ENCODE measurements at places on chromosomes 2 and 18.

DNA sequence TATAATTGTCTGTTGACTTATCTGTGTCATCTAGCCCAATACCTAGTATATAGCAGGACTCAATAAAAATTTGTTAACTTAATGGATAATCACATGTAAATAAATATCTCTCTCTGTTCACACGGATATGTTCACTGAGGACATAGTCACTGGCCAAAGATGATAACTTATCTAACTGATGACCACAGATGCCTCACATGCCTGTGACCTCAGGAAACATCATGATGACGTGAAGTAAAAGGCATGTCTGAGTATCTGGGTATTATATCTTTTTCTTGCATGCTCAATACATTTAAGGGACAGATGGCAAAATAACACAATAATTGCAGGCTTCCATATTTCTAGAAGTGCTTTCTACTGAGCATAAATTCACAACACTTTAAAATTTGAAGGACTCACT, 41.4 kb upstream of the PARD3B start:
- DNase-seq: no peak

- no peak for DNase-seq
These were observed 285.9 kb downstream of the SLC8A1 start for GRCh38 chr2:40166006-40166405.

- no peak for DNase-seq
These were observed 146.4 kb downstream of the SH3RF3 start for GRCh38 chr2:109275120-109276012.

DNA sequence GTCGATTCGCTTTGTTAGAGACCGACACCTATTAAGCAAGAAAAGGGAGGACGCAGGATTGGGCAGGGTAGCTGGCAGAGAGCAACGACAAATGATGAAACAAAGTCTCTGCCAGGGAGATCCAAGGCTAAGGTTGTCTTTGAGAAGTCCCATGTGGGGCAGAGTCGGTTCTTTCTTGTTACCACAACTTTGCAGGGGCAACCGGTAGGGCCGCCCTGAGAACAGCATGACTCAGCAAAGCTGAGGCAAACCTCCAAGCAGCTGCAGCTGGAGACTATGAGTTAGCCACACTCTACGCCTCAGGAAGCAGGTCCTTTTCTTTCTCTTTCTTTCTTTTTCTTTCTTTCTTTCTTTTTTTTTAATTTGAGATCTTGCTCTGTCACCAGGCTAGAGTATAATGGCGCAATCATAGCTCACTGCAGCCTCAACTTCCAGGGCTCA, 452.3 kb upstream of the ID2 start:
- DNase-seq: peak; percentile 81

GRCh38 chr2:200765139-200765951, 46.4 kb upstream of the BZW1 start:
- peak; percentile 98 for DNase-seq
